ENCODE measurements at places on chromosomes 12 and 14.

DNA sequence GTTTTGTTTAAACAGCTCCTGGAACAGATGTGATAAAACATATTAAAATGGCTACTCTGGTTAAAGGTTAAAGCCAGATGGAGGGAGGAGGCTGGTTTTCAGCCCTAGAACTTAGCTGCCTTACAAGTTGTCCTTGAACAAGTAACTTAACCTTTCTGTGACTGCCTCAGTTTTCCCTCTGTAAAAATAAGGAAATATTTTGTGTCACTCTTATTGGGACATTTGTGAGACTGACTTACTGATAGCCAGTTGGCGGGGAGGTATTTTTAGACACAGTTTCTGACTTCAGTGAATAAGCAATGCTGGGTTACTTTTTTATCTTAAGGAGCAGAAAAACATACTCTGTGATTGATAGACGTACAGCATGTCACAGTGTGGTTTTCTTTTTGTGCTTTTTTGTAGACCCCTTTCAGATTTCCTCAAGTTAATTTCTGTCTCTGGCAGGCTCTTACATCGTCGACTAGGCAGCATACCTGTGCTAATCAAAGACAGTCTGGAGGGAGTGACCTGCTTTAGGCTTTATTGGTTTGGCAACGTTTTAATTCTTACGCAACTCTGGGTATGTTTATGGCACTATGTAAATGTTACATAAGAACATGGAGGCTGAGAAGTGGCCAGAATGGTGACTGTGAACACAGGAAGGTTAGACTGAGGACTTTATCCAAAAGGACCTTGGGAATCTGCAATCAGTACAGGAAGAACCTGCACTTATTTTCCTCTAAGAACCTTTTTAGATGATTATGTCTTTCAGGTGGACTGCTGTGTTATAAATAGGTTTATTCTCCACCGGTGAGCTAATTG lies 3.3 kb downstream of the ACVR1B start:
- no peak for DNase-seq

DNA sequence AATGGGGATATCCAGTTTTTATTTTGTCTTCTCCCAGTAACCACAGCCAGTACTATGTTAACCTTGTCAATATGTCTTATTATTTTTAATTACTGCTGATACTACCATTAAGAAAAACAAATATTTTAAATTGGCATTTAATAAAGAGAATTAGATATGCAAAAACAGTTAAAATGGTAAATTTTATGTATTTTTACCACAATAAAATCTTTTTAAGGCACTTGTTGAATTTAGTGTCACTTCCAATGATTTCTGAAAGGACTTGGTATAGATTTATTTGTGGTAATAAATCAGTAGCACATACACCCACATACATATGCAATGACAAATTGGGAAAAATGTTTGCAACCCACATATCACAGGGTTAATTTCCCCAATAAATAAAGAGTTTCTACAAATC lies 14.0 kb downstream of the CDKN1B start:
- DNase-seq: no peak

DNA sequence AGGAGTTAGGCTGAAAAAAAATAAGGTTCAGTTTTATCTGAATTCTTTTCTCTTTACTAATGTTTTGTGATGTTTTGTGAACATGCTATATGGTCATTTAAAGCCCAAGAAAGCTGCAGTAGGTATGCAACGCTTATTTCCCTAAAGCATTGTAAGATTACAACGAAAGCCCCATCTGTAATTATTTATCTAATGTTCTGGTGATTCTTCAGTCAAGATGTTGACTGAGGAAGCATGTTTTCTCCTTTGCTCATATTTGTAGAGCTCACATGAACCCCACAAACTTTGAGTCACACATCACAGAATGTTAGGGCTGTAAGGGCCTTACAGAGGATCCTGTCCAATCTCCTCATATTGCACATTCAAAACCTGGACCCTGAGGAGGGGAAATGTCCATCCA lies 3.2 kb upstream of the TUBA1C start:
- no peak for DNase-seq

GRCh38 chr14:102902523-102903247 lies 19.8 kb upstream of the AMN start:
- no peak for DNase-seq

DNA sequence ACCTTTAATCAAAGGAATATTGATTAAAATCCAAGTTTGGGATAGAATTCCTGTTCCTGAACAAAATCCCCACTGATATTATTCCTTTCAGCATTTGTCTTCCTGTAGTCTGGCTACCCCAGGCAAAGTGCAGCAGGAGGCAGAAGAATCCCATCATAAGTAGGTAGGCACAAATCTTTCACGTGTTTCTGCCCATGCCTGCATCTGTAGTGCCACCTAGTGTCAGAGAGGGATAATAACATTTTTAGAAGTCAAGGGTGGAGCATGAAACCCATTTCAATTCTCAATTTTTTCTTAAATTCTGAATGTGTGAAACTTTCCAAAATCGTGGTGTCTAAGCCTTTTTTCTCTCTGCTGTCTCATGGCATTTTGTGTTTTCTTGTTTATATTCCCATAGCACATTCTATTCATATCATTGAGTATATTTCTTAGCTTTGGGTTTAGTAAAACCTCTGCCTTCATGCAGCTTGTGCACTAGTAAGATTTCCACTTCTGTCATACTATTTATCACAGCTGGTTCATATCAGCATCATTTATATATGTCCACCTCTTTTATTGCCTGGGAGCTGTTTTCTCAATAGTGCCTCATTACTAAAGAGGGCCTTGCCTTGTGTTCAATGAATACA lies 47.8 kb upstream of the RERG start:
- peak; percentile 52 for DNase-seq

GRCh38 chr14:92914087-92914656 lies 8.8 kb upstream of the CHGA start:
- peak; percentile 31 for DNase-seq

GRCh38 chr12:126617312-126617711 lies 1552.1 kb downstream of the AACS start:
- DNase-seq: peak; percentile 11

- DNase-seq: no peak
These were observed 61.5 kb downstream of the SPATS2 start for GRCh38 chr12:49428793-49429192.

DNA sequence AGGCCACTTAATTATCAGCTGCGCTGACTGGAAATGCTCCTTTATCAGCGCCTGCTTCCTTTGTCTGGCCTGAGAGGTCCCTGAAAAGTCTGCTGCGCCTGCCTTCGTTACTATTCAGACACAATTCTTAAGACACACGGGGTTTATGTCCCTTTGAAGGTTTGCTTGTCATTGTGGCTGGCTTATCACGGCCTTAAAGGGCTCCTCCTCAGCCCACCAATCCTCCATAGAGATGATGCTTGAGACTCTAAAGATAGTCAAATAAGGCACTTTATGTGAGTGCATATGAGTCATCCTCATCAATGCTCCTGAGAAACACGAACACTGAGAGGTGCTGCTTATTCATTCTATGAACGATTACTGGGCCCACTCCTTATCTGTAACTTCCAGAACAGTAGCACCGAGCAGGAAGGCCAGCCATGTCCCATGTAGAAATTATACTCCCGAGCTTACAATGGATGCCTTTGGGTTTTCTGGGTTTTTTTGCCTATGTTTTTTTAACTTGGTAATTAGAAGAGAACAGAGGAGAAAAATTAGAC lies 1268.2 kb upstream of the TMEM132C start:
- no peak for DNase-seq

GRCh38 chr12:104694161-104694560 lies 237.4 kb downstream of the CHST11 start:
- DNase-seq: no peak

DNA sequence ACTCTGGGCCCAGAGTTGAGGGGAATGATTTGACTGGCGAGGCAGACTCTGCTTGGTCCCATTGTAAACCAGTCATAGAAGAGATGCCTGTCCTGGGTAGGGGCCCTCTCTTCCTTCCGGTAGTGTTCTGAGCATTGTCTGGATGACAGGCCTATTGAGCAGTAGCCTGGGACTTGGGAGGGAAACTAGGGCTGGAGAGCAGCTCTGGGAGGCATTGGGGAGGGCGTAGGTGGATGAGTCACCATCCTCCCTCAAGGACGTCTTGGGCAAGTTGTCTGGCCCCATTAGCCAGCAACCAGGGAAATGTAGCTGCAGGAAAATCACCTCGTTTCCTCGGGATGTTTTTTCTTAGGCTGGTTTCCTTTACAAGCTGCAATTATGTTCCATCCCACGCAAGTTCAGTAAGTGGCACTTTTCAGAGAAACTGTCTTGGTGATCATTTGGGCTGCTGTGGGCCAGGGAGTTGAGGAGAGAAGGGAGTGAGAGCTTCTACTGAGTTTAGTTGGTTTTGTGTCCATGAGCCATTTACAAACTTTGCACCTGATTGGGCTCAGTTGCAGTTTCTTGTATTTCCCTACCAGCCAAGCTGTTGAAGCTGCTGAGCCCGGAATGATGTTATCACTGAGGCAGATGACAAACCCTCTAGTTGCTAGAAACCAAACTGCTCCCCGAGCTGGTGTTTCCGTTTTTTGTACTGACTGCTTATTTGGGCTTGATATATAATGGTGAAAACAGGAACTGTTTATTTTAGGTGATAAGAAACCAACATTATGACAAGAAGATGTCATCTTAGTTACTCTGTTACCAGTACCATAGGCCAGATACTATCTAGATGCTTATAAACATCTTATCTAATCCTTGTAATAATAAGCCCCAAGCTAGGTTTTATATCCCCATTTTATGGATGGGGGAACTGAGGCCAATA lies 147.6 kb downstream of the CHST11 start:
- peak; percentile 96 for DNase-seq

- DNase-seq: no peak
These were observed 3.8 kb upstream of the CACNB3 start for GRCh38 chr12:48814262-48815125.

DNA sequence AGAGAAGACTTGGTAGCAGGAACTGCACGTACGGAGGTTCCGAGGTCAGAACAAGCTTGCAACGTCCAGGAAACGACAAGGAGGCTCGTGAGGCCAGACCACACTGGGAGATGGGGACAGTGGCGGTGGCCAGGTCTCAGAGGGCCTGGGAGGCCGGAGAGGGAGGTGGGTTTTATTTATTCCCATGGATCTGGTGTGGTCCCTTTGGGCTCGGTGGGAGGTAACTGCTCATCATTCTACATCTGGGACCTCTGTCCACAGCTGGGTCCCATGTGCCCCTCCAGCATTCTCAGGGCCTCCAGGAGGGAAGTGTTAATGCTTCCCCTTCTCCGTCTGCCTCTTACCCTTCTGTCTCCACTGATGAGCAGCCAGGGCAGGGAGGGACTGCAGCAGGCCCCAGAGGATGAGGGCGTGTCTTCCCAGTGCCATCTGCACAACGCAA lies 35.7 kb upstream of the NCOR2 start:
- no peak for DNase-seq

GRCh38 chr12:71782017-71782416 lies 27.4 kb downstream of the RAB21 start:
- DNase-seq: no peak

Measured in Jurkat, Clone E6-1 (cell line).